ENCODE measurements at places on chromosomes 13 and 19.
A peak's percentile ranks its signal among the peaks of the same experiment; 100 is the strongest.

DNA sequence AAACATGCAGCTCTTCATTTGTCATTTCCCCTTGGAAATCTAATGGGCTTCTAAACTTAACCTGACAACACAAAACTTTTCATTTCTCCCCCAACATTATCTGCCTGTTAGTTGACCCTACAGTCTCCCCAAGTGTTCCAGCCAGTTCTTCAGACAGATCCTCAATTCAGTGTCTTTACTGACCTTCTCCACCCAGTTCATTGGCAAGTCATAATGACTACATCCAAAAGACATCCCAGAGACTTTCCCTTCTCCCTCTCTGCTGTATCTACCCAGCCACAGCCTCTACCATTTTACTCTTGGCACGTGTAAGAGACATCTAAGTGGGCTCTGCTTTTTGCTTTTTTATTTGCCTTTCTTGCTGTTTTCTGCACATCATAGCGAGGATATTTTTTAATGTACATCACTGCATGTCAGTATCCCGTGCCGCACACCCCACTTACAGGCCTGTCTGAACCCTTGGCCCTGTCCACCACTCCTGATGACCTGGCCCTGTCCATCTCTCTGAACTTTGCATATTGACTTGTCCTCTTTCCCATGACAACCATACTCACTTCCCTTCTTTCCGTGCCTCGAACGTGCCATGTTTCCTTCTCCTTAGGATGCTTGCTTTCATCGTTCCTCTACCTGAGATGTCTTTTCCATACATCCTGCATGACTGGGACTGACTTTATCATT is 391.9 kb downstream of the IRS2 start:
- DNase-seq = no peak

GRCh38 chr19:50308991-50309390 is 20.2 kb downstream of the KCNC3 start:
- DNase-seq = no peak

DNA sequence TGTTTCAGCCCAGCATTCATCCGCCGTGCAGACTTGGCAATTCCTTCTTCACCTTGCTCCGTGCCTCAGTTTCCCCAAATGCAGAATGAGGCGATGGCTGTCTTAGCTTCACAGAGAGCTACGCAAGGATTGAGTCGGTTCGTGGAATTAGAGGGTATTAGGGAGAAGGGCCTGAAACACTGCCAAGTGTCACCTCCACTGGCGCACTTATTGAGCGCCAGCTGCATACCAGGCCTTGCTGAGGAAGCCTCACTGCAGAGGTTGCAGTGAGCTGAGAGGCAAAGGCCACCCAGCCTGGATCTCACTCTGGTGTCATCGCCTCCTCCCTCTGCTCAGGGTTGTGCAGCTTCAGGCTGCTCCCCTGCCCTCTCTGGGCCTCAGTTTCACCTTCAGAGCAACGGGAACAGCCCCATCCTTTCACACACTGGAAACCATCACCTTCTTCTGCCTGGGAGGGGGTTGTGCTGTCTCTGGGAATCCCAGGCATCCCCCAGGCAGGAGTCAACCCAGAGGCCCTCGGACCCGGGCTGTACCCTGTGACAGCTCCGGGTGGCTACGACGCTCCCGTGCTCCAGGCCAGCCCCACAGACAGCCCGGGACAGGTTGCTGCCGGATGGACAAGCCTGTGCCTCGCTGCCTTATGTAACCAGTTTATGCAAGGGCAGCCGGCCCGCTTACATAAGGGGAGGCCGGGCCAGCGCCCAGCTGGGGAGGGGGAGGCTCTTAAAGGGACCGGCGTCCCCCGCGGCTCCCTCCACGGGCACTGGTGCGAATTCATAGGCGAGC is 31.9 kb downstream of the NFIC start:
- peak; percentile 87 for DNase-seq

GRCh38 chr19:44742330-44743061 is 6.0 kb upstream of the BCL3 start:
- no peak for DNase-seq

GRCh38 chr13:96238861-96239260 is 149.0 kb downstream of the HS6ST3 start:
- DNase-seq = no peak

- DNase-seq = no peak
Observed at GRCh38 chr19:32680986-32681385, 5.3 kb downstream of the RGS9BP start.

- no peak for DNase-seq
Observed at GRCh38 chr19:13619203-13619632, 112.9 kb upstream of the CACNA1A start.

GRCh38 chr19:49212016-49212701 is 54.6 kb downstream of the TRPM4 start:
- DNase-seq = no peak

All from left lobe of liver (tissue), 2 donors.